Activated naive CD4-positive, alpha-beta T cell (primary cell): ENCODE measurements at places on chromosomes 3 and 15.

- DNase-seq = no peak
These were observed 96.1 kb upstream of the TSEN2 start for GRCh38 chr3:12388185-12388584.

DNA sequence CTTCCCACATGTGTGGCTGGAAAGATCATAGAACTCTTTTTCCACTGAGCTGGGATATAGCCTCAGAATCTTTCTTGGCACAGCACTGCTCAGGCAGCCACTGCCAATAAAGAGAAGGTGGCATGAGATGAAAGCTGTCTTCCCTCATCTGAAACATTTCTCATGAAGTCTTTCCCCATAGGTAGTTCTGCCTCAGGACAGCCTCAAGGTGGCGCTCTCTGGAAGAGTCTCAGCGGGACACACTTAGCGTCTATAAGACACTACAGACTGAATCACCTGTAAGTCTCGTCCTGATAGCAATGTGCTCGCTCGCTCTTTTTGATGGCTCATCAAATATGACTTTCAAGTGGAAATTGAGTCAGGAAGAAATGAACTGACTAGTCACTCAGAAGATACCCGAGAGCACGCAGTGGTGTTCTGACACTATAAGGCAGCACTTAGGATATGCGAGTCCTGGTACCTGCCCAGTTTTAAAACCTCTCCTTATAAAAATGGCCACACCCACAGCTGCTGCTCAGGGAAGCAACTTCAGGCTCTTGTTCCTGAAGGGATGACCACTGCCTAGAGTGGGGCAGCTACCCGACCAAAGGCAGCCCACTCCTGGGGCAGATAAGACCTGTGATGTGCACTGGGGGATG, 269.5 kb downstream of the SUCLG2 start:
- DNase-seq = no peak

DNA sequence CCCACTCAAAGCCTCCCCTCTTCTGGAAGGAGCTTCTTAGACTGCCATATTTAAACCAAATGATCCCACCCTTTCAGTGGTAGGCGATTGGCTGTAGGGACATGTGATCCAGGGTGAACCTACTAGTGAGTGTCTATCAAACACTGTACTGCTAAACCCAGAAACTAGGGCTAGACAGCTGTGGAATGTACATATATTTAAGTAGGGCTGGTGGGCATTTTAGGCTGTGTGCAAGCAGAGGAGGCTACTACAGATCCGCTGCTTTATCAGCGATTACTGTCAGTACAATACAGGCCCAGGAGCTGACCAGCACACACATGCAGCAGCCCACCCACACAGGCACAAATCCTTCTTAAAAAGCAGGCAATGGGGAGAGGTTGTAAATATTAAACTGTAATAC, 15.4 kb upstream of the LARP6 start:
- DNase-seq = no peak

DNA sequence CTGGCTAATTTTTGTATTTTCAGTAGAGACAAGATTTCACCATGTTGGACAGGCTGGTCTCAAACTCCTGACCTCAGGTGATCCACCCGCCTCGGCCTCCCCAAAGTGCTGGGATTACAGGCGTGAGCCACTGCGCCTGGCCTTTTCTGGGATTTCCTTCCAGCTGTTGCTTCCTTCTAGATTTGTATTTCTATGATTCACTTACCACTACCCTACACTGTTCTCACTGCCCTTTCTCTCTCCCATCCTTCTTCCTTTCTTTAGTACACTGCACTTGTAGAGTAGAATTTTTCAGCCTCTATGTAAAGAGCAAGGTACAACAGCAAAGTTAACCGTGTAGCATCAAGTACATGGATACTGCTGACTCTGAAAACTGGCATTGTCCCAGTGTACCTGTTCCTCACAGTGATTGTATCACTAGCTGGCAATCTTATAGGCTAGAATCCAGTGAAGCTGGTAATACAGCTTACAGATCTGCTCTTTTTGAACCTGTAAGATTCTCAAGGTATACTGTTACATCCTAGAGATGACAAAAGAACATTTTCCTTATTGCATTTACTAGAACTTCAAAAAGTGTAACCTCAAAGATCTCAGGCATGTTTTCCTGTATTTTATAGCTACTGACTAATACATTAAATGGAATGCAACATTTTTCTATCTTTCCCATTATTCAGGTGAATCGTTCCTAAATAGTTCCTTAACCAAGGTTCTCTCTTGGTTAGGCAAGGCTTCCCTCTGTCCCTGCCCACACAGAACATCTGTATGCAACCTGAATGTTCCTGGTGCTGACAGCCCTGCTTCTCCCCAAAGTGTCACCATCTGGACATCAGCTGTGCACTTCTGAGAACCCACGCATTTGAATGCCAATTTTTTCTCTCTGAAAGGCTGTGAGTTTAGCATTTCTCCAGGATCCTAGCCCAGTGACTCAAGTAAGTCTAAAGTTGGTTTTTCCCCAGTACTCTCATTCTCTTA, 74.1 kb upstream of the RAP2B start:
- DNase-seq = no peak

GRCh38 chr3:123719862-123720453, 135.1 kb upstream of the HACD2 start:
- DNase-seq = no peak

GRCh38 chr3:177385831-177386301, 188.6 kb upstream of the TBL1XR1 start:
- DNase-seq = no peak

DNA sequence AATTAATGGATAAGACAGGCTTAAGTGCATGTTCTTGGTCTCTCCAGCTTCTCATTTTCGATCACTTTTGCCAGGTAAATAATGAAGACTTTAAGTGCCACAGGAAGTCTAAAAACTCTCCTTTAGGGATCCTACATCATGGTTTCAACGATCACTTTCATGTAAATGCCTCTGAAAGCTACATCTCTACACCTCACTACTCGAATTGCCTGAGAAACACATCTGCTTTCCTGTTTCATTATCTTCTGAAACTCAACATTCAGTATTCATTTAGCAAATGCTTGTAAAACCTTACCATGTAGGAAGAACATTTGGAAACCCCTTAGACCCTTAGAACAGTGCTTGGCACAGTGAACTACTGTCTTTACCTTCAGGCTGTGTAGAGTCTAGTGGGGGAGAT, 16.2 kb downstream of the THAP10 start:
- no peak for DNase-seq

- no peak for DNase-seq
These were observed 105.7 kb downstream of the LRTM1 start for GRCh38 chr3:54822206-54822605.

DNA sequence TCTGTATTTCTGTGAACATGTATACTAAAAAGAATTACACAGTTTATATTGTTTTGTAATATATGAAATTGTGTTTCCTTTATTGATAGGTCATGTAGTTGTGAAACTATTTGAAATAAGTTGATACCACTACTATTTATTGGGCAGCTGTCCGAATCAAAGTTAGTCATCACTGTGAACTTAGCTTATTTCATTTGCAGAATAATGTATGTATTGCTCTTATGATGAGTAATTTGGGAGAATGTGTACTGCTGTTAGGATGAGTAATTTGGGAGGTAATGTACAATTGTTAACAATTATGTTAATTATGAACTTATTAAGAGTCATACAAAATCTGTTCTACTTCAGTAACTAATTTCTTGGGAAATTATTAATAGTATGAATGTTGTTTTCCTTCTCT, 22.2 kb downstream of the FXR1 start:
- no peak for DNase-seq

DNA sequence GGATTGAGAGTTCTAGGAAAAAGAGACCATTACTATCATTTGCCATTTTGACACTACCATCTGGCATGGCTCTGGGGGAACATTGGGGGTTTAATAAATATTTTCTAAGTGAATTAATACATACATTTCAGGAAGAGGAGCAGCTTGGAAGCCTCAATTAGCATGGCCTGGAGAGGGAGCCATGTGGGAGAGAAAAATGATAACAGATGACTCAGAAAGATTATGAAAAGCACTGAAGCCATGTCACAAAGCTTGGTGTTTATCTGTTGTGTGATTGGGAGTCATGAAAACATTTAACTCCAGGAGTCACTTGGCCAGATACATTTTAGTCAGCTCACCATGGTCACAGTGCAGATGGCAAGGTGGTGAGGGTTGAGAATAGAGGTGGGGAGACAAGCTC, 121.0 kb downstream of the SSR3 start:
- no peak for DNase-seq

- DNase-seq = no peak
These were observed 220.5 kb downstream of the NR1D2 start for GRCh38 chr3:24165603-24165982.

- DNase-seq = peak; percentile 46
These were observed 752 bp downstream of the C15orf39 start for GRCh38 chr15:75202251-75203016.

DNA sequence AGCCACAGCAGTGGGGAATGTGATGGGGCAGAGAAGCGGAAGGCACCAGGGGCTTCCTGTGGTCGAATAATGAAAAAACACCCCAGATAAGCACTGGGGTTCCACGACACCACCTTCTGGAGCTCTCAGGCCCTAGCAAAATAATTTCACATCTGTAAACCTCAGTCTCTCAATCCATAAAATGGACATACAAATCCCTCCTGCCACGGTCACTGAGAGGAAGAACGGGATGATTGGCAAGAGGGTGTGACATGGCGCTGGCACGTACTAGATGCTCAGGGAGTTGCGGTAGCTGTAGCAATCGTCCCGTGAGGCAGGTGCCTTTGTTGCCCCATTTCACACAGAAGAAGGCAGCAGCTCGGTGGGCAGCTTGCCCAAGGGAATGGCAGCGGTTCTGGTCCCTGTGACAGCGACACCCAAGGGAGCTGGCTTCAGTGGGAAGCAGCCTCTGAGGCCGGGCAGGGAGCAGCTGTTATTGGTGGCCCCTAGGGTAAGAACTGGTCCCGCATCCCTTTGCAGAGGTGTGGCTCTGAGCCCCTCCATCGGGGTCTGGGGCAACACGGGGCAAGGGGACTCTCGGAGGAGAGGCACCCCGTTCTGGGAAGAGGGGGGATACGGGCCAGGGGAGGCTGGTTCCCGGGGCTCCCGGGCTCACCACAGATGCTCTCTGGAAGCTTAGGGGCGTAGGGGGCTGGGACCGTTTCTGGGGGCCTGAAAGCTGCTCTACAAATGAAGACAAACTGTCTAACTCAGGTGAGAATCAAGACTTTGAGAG, 114.0 kb upstream of the ALDH1A3 start:
- DNase-seq = no peak

GRCh38 chr15:84590406-84590805, 10.4 kb upstream of the ZSCAN2 start:
- DNase-seq = no peak

DNA sequence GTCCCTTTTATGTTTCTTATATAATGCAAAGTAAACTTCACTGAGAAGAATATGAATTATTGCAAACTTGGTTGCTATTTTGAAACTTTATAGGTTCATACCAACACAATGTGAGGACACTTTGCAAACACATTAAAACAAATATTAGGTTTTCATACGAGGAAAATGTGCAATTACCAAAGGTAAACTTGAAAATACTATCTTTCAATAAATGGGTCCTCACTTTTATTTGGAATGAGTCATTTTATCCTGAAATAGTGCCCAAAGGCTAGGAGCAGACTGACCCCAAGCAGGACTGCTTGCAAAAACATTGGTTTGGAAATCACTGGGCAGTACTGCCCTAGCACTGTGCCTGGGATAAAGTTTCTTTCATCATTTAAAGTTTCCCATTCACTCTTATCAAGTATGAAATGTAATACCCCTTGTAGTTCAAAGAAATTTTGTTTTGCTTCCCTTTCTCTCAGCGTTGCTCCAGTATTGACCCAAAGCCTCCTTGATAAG, 396.5 kb downstream of the EPHA3 start:
- no peak for DNase-seq

DNA sequence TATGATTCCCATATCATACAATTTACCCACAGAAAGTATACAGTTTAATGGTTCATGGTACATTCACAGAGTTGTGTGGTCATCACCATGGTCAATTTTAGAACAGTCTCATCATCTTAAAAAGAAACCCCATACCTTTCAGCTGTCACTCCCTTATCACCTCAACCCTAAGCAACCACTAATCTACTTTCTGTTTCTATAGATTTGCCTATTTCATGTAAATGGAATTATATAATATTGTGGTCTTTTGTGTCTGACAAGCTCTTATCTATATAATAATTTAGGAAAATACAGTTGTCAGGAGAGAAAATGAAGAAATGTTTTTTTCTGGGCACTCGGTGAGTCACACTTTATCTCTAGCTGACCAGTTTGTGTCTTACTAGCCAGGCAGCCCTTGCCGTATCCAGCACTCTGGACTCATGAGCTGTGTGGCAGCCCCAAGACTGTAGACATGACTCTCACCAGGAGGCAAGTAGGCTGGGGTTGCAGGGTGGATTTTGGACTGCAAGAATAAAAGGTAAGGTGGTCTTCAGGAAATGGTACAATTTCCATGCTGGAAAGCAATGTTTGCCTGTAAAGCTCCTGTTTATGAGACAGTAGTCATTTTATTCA, 234.6 kb downstream of the THRB start:
- no peak for DNase-seq

DNA sequence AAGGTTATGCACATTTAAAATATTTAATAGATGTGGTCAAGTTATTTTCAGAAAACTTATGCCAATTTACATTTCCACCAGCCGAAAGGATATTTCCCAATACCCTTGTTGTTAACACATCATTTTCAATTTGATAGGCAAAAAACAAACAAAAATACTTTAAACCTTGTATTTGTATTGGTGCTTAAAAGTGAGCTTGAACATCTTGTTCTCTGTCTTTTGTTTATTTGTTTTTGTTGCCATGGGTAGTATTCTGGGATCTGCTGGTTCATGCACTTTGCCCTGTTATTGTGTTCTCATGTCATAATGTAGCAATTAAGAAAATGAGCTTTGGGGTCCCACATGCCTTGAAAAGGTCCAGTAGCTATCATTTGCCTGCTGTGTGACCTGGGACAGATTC, 191.4 kb downstream of the LRTM1 start:
- DNase-seq = no peak
